ENCODE measurements at places on chromosomes 11 and 22.
A peak's percentile ranks its signal among the peaks of the same experiment; 100 is the strongest.

DNA sequence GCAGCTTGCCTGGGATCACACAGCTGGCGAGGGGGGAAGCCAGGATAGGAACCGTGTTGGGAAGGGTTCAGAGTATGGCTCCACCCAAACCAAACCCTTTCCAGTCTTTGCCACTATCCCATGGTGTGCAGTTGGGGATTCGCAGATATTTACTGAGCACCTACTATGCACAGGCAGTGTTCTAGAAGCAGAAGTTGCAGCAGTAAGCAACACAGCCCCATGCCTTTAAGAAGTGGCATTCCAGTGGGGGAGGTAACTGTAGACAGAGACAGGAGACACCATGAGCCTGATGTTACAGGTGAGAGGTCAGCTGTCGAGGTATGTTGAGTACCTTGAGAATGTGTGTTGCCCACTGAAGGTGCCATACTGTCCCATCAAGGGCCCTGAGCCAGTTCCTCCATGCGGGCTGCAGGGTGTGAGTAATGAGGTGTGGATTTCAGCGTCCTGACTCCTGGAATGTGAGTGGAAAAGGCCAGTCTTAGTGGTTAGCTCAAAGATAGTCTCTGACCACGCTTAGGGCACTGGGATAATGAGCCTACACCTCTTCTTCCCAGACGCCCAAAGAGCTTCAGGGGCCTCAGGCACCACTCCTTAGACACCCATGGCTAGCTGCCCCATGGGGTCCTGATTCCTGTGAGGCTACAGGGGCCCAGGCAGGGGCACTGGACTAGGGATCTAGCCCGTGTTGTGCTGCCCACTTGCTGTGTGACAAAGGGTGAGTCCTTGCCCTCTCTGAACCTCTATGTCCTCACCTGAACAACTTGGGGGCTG lies 71.8 kb upstream of the TP53I11 start:
- no peak for DNase-seq

- DNase-seq, result peak; percentile 63
These were observed at the start of gene TIRAP for GRCh38 chr11:126282736-126283591. Gene TIRAP (plus strand): TSS chr11:126283093. CDS start chr11:126290895, 7,802 bp downstream.

- DNase-seq, result no peak
These were observed 98.0 kb upstream of the THY1 start for GRCh38 chr11:119520966-119521365.

GRCh38 chr11:77199137-77199745 lies 71.2 kb downstream of the MYO7A start:
- DNase-seq, result peak; percentile 56

- DNase-seq, result peak; percentile 97
These were observed 33.8 kb upstream of the PPARA start for GRCh38 chr22:46116491-46116958.

DNA sequence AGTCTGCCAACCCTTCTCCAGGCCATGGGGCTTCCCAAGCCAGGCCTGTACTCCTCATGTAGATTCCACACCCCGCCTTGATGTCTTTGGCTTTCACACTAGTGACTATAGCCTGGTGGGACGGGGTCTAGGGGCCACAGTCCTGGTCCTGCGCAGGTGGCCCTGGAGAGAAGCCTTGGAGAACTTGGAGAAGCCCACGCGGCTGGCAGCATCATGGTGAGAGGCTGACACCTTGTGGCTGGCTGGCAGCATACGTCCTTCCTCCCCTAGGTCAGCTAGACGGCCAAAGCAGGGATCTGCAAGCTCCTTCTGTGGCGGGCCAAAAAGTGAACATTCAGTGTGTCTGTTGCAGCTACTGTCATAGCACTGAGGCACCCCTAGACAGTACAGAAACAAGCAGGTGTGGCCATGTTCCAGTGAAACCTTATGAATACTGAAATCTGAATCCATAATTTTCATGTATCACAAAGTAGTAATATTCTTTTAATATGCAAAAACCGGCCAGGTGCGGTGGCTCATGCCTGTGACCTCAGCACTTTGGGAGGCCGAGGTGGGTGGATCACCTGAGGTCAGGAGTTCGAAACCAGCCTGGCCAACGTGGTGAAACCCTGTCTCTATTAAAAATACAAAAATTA lies 42.0 kb downstream of the FAM83F start:
- DNase-seq, result no peak

GRCh38 chr11:73528483-73529203 lies 69.3 kb downstream of the FAM168A start:
- no peak for DNase-seq

GRCh38 chr22:19042285-19043120 lies 79.7 kb downstream of the DGCR2 start:
- DNase-seq, result peak; percentile 56

- no peak for DNase-seq
These were observed 966.3 kb downstream of the JRKL start for GRCh38 chr11:97356144-97356543.

DNA sequence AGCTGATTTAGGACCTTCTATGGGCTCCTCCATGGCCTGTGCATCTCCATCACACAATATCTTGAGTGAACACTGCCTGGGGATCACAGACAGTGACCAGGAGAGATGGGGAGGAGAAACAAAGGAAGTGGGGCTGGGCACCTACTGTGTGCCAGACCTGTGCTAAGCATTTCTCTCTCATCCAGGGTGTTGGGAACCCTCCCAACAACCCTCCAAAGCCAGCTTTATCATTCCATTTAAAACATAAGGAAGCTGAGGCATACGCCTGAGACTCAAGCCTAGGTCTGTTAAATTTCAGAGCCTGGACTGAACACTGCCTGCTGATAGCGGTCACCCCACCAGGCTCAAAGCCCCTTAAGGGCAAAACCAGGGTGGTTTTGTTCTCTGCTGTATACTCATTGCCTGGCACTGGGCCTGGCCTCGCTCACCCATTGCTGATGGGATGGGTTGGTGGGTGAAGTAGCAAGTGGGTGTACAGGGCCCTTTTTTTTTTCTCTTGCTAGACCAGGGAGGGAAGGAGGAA lies 130.1 kb downstream of the MN1 start:
- no peak for DNase-seq

DNA sequence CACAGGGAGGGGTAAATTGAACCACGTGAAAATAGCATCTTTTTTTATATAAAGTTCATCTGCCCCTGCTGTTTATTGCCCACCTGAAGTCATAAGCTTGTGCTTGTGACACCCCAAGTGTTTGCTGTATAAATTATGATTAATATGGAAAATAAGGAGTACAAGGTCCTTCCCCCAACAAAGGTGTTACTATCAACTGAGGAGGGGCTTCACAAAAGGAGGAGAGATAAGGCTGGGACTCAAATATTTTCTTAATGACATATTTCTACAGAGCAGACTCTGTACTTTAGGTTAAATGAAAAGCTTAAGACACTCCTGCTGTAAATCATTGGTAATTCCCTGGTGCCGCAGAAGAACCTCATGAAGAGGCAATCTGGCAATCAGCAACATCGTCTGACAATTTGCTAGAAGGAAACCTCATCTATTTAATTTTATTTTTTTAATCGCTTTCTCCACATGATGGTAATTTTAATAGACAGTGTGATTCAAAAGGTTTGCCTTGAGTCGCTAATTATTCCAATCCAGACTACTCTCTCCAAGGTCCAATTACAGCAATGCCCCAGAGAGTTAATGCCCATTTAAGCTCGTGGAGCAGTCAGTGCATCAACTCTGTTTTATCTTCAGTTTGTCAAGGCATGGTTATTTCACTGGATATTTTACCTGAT lies 1432.4 kb downstream of the FAM181B start:
- no peak for DNase-seq
